Thymus (tissue), 14 donors: ENCODE measurements at places on chromosomes 5 and 9.

GRCh38 chr5:96629774-96630173 is 32.4 kb upstream of the CAST start:
- no peak for DNase-seq

- no peak for DNase-seq
These were observed 101.1 kb downstream of the NFIB start for GRCh38 chr9:14212697-14213420.

DNA sequence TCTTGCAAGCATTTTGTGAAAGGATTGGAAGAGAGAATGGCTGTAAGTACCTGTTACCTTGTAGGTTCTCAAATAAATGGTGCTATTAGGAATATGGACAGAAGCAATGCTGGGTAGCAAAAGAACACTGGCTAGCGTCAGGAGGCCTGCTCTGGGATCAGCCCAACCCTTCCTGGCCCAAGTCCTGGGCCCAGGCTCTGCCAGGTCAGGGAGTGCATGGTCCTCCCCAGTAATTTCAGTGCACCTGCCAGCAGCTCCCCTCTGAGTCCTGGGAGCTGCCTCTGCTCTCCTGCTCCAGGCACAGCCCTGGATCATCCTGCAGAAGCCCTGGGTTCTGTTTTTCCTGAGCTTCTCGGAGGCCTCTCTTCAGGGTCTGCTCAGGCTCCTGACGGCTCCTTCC is 89.5 kb upstream of the ARAP3 start:
- no peak for DNase-seq

DNA sequence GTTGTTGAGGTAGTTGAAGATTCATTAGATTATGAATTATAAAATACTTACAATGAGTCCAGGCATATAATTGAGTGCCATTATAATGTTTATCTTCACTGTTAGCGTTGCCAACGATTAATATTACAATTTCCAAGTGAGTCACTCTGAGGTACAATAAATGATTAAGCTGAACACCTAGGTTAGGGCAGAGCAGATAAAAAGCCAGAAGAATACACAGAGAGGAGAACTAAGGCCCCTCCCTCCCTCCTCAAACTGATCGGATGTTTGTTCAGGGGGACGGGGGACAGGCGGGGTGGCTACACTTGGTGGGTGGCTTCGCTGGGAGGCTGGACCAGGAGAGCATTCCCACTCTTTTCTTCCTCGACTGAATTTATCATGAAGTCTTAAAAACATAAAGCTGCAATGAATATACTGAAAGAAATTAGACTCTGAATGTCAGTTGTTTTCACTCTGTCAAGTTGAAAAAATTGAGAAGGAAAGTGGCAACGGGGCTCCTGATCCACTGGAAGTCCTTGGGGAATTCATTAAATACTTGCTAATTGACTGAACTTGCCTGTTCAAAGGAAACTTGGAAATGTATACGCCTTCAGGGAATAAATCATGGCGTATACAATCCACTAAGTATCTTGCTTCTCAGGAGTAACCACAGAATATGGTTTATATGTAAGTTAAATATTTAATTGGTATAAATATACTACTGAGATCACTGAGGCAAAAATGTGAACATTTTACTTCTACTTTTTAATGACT is 198.1 kb downstream of the TSSK1B start:
- no peak for DNase-seq
